Right atrium auricular region (tissue), 2 donors: ENCODE measurements at places on chromosomes 7 and 10. TPM values are rescaled to one million over a fixed set of nuclear protein-coding genes. Genes with fewer than 3 reads are reported as not detected.

Gene HECW1
- not detected for total RNA-seq

Gene AOC1
- total RNA-seq, result not detected

- no peak overlapping the region for H3K4me3 ChIP-seq
- no peak overlapping the region for H3K27ac ChIP-seq
- no peak for DNase-seq
- H3K36me3 ChIP-seq, result no peaks in the 10 kb centered on the region
These were observed 390.6 kb downstream of the SDK1 start for GRCh38 chr7:3691478-3692158.

- H3K4me1 ChIP-seq, result no peaks in the 10 kb centered on the region
- no peak overlapping the region for H3K27ac ChIP-seq
- DNase-seq, result no peak
- H3K27me3 ChIP-seq, result no peaks in the 10 kb centered on the region
- no peaks in the 10 kb centered on the region for H3K36me3 ChIP-seq
These were observed 104.9 kb downstream of the ADK start for GRCh38 chr10:74255888-74256357.

GRCh38 chr10:71979692-71980062 lies 15.5 kb downstream of the CHST3 start:
- H3K4me1 ChIP-seq, result no peaks in the 10 kb centered on the region
- H3K27ac ChIP-seq, result peak overlapping the region; percentile 80
- no peak overlapping the region for H3K4me3 ChIP-seq
- no peaks in the 10 kb centered on the region for H3K36me3 ChIP-seq
- DNase-seq, result no peak

- H3K4me1 ChIP-seq, result no peaks in the 10 kb centered on the region
- no peaks in the 10 kb centered on the region for H3K27me3 ChIP-seq
- H3K27ac ChIP-seq, result no peak overlapping the region
- DNase-seq, result no peak
- H3K36me3 ChIP-seq, result no peaks in the 10 kb centered on the region
- no peak overlapping the region for H3K4me3 ChIP-seq
These were observed 238.6 kb downstream of the WDR37 start for GRCh38 chr10:1294748-1295147.

- H3K27me3 ChIP-seq, result no peaks in the 10 kb centered on the region
- peaks cover 73% of the 10 kb centered on the region for H3K36me3 ChIP-seq
- no peak overlapping the region for H3K27ac ChIP-seq
- DNase-seq, result no peak
These were observed 77.2 kb downstream of the DYNC2I1 start for GRCh38 chr7:158933468-158934139.

GRCh38 chr7:141860207-141860606 lies 18.9 kb upstream of the PRSS37 start:
- no peaks in the 10 kb centered on the region for H3K27me3 ChIP-seq
- H3K4me1 ChIP-seq, result no peaks in the 10 kb centered on the region
- no peak for DNase-seq

DNA sequence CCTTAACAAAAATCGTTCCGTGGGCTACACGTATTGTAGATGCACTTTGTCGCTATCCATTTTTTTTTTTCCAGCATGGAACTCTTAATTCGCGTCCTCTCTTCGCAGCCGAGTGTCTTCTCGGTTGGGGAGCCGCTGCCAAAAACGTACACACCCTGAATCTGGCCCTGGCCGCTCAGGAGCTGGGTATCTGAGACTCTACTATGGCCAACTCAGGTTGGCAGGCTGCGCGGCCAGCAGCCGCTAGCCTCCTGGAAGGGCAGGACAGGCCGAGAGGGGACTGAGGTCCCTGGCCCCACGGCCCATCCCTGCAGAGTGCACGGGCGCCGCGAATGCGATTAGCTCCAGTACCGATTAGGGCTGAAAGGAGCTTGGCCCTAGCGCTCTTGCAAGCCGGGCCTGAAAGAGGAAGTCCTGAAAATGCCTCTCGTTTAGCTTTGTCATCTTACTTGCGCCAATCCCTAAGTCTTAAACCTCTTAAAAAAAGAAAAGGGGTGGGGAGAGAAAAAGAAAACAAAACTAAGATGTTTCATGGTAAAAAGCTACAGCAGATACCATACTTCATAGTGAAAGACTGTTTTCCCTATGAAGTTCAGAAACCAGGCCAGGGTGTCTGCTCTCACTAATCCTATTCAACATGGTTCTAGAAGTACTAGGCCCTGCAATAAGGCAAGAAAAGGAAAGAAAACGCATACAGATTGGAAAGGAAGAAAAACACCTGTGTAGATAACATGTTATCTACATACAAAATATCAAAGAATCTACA lies 113.2 kb upstream of the RHEB start:
- H3K27me3 ChIP-seq, result no peaks in the 10 kb centered on the region
- peak; percentile 66 for DNase-seq
- peaks cover 1% of the 10 kb centered on the region for H3K36me3 ChIP-seq
- no peaks in the 10 kb centered on the region for H3K4me1 ChIP-seq

- peak overlapping the region; percentile 26 for H3K27ac ChIP-seq
- peaks cover 37% of the 10 kb centered on the region for H3K4me1 ChIP-seq
- peaks cover 5% of the 10 kb centered on the region for H3K36me3 ChIP-seq
- H3K4me3 ChIP-seq, result no peak overlapping the region
- DNase-seq, result no peak
These were observed 59.3 kb downstream of the NUDCD3 start for GRCh38 chr7:44431091-44431608.

DNA sequence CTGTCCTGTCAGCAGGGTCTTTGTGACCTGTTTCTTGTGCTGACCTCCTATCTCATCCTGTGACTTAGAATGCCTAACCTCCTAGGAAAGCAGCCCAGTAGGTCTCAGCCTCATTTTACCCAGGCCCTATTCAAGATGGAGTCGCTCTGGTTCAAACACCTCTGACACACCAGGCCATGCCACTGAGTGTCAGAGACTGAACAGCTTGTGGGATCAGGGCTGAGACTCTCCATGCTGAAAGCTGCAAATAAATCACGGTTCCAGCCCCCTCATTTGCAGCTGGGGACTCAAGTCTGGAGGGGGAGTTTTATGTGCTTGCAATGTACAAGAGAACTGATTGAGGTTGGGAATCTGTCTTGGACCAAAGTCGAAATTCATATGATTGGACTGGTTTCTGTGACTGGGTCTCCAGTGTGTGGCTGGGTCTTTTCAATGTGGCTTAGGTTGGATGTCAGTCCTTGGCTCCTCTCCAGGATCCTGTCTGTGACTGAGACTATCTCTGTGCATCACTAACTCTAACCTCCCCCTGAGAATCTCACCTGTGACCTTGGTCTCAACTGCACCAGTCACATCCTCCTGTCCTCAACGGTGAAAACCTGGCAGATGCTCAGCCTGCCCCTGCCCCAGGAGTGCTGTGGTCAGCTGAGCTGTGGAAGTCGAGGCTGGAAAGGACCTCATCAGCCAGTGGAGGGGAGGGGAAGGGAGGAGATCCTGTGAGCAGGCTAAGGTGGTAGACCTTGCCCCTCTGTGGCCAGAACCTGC lies 11.7 kb downstream of the PRF1 start:
- no peaks in the 10 kb centered on the region for H3K36me3 ChIP-seq
- H3K27me3 ChIP-seq, result no peaks in the 10 kb centered on the region
- H3K27ac ChIP-seq, result no peak overlapping the region
- H3K4me3 ChIP-seq, result no peak overlapping the region
